Activated naive CD4-positive, alpha-beta T cell treated with anti-CD3 and anti-CD28 coated beads for 36 hours (primary cell): ENCODE measurements at places on chromosomes 3 and 15. TPM values are rescaled to one million over a fixed set of nuclear protein-coding genes. Genes with fewer than 3 reads are reported as not detected.

SHC4 gene
- total RNA-seq: 0.21 TPM

TGM5 gene
- not detected for total RNA-seq

SPINK8 gene
- total RNA-seq: not detected

HESX1 gene
- 1.6 TPM for total RNA-seq

GATM gene
- total RNA-seq: 0.91 TPM

HTR3E gene
- total RNA-seq: not detected

TPRG1 gene
- total RNA-seq: 0.55 TPM

IGF2BP2 gene
- 0.43 TPM for total RNA-seq

VEPH1 gene
- total RNA-seq: not detected
